ENCODE measurements at places on chromosomes 13 and 19.

GRCh38 chr13:114064450-114065140 lies 67.8 kb downstream of the RASA3 start:
- no peak for DNase-seq

DNA sequence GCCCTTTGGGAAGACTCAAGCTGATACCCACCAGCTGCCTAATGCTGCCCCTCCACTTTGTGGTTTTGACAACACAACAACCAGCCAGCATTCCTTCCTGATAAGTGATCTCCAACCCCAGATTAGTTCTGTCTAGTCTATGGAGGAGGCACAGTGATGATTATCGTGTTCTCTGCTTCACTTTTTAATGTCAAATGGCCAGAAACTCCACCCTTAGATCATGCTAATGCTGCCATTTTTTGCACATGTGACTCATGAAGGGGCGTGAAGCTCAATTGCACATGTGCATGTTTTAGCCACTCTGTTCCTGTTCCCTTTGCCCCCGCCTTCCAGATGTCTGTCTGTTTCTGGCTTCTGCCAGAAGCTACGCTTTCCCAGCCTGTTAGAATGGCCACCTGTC lies 199.8 kb downstream of the COG6 start:
- DNase-seq: no peak

- DNase-seq: peak; percentile 62
Observed at GRCh38 chr19:2015608-2015950, at the start of gene BTBD2. BTBD2 (minus strand) TSS chr19:2015714; CDS start chr19:2015703, 11 bp downstream.

GRCh38 chr19:53912653-53913052 lies 3.6 kb downstream of the CACNG7 start:
- peak; percentile 15 for DNase-seq

GRCh38 chr13:32545083-32545482 lies 6.5 kb upstream of the N4BP2L2 start:
- DNase-seq: no peak

DNA sequence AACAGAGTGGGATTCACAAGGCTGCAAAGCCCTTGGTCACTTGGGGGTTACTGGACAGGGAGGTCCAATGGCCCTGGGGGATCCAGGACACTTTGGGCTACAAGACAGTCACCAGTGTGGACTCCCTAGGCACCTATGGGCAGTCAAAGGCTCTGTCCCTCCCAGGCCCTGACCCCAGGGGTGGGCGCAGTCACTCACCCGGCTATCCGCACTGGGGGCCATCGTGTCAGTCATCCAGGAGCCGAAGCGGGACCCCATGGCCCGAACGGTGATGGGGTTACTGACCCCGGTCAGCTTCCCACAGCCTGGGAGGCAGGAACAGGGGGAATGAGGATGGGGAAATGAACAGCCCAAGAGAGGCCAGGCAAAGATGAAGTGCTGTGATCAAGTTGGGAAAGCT lies 21.5 kb downstream of the PIN1 start:
- DNase-seq: no peak
